ENCODE measurements at places on chromosomes 5 and 9.

- peak; percentile 2 for DNase-seq
Observed at GRCh38 chr5:32020271-32020670, 153.8 kb downstream of the GOLPH3 start.

DNA sequence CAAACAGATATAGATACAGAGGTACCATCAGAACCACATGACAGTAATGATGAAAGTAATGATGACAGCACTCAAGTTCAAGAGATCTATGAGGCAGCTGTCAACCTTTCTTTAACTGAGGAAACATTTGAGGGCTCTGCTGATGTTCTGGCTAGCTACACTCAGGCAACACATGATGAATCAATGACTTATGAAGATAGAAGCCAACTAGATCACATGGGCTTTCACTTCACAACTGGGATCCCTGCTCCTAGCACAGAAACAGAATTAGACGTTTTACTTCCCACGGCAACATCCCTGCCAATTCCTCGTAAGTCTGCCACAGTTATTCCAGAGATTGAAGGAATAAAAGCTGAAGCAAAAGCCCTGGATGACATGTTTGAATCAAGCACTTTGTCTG, 69.2 kb downstream of the VCAN start:
- no peak for DNase-seq

DNA sequence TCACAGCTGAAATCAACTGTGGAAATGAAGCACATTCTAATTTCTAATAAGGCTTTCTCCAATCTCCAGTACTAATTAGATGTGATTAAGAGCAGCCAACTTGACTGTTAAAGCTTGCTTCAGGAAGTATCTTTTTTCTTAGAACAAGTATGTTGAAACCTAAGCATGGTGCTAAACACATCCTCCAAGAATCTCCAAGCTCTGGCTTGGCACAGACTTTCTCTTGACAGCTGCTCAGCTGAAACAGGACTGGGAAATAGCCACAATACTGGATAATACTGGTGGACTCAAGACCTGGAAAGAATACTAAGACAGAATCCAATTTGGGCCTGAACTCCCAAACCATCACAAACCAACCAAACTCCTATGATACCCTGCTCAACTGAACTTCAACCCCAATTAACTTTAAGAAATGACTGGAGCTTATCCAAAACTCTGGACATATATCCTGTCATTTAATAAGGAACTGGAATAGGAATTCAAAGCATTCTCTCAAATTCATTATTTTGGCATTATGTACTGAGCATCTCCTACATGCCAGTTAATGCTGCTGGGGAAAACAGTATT, 16.2 kb downstream of the PRKAA1 start:
- no peak for DNase-seq

- no peak for DNase-seq
Observed at GRCh38 chr9:105219291-105219805, 25.1 kb upstream of the SLC44A1 start.

DNA sequence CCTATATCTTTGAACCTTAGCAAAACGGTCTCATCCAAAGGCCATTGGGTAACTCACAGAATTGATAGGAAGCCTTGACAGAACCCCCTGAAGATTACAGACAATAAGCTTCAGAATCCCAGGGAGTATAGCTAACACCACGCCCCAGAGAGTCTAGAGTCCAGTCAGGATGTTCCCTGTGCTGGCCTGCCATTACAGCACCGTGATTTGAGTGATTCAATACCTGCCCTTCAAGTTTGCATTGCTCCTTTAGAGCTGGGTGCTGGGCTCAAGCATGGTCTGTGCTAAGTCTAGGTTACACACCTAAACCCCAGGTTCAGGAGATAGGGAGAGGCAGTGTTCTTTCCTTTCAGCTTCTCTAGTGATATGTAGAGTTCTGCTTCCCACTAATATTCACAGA, 90.5 kb downstream of the RASEF start:
- DNase-seq = no peak

All from CD4-positive, alpha-beta T cell treated with Interleukin-10 for 1 hour (primary cell).